ENCODE measurements at places on chromosomes 13 and 19.
A peak's percentile ranks its signal among the peaks of the same experiment; 100 is the strongest.

GRCh38 chr19:1103132-1103707, 574 bp upstream of the GPX4 start:
- DNase-seq, result no peak

DNA sequence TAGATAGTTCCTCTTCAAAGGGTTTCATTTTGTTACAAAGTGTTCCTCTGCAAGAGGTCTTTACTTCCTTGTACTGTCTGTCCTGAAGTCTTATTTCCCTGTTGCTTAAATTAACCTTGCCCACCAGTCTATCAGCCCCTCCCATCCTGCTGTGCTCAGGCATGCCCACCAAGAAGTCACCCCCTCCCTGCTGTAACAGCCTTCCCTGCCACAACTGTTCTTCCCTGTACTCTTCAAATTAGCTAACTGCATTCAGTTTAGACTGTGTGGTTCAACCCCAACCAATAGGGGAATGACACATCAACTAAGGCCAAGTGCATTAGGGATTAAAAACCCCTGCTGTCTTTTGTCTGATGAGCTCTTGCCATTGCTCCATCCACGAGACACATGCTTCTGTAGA, 34.4 kb upstream of the ZNF562 start:
- DNase-seq, result peak; percentile 18

DNA sequence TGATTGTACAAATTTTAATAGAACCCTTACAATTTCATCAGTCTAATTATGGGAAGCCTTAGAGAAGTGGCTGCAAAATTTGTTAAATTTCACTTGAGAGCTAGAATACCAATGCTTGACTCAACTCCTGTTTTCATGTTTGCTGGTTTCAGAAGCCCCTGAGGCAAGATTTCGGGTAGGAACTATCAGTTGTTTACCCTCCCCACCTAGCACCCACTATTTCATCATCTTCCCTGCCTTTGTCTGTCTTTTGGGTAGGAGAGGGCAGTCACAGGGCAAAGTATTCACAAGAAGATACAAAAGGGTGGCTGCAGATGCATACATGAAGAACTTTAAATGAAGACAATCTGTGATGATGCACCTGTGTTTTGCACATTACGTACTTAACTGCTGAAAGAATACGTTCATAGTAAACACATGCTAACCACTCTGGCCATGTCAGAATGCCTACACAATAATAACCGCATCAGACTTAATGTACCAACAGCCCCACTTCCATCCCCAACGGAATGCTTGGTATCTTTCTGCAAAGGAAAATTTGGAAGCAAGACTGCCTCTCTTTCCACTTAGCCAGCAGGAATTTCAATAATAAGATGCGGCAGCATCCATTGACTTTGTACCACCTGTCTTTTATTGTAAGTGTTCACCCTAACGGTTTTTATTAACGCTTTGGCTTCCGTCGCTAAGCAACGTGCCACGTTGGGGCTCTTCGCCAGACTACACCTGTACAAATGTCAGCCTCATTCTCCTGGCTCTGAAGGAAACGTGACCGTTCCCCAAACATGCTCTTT, 30.4 kb downstream of the TPT1 start:
- DNase-seq, result no peak

DNA sequence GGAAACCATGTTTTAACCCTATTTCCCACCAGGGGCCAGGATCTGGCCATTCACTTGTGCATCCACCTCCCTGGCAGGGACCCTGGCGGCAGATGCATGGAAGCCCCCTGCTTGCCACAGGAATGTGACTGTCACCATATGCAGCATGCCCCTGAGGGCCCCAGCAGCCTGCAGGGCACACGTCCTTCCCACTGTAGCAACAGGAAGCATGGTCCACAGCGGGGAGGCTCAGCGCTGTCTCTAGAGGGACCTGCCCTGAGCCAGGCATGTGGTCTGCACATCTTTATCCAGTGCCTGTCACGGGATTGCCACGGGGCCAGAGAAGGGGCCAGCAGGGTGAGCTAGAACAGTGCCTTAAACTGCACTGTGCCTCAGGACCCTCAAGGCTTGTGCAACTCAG, 34.9 kb upstream of the MCF2L start:
- no peak for DNase-seq

- DNase-seq, result peak; percentile 61
Measured at GRCh38 chr19:9584073-9584833, at the start of gene ZNF121. ZNF121 (minus strand) TSS chr19:9584504; CDS start chr19:9568097, 16,407 bp downstream.

DNA sequence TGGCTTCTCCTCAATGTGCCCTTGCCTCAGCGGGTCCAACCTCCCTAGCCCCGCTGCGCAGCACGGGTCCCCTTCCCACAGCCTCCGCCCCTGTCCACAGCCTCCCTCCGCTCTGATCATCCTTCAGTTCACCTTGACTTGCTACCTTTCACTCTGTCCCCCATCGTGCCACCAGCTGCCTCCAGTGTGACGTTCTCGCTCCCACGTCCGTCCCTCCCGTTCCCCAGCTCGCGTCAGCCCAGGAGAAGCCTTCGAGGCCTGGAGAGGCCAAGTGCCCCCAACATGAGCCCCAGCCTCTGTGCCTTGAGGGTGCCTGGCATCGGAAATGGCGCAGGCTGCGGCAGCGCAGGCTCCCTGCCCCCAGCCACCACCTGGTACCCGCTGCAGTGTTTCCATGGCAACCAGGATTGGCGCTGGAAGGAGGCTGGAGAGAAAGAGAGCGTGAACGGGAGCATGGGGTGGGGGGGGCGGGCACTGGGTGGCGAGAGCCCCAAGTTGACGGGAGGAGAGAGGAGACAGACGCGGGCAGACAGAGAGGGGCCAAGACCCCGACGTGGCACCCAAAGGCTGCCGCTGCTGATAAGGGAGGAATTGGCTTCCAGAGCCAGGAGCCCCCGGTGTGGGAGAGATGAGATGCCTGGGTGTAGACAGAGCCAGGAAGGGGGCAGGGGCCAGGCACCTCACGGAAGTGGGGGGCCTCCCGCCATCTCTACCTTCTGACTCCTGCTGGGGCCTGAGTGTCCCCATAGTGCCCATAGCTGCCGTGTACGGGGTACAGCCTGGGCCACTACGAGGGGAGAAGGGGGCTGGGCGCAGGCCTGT, 844 bp upstream of the ASPDH start:
- DNase-seq, result peak; percentile 78
